ENCODE measurements at places on chromosomes 4 and X. TPM values are rescaled to one million over a fixed set of nuclear protein-coding genes. Genes with fewer than 3 reads are reported as not detected.
A peak's percentile ranks its signal among the peaks of the same experiment; 100 is the strongest.

DNA sequence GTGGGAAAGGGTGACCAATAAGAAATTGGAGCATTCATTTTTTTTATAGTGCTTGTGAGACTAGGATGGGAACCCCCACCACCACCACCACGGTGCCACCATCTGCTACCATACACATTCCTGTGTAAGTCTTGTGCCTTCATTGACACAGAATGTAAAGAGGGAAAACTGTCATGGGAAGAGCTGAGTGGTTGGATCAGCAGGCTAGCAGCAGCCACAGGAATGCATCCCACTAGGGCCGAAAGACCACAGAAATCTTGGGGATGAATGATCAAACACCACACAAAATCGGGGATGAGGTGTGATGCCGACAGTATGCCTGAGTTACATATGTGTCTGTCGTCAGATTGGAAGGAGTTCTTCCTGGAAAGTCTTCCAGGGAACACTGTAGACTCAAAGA is 69.2 kb downstream of the SRPX start:
- no peak for DNase-seq
- no peak overlapping the region for H3K27ac ChIP-seq
- no peaks in the 10 kb centered on the region for H3K36me3 ChIP-seq
- H3K4me1 ChIP-seq: no peaks in the 10 kb centered on the region
- H3K27me3 ChIP-seq: peaks cover 12% of the 10 kb centered on the region

DNA sequence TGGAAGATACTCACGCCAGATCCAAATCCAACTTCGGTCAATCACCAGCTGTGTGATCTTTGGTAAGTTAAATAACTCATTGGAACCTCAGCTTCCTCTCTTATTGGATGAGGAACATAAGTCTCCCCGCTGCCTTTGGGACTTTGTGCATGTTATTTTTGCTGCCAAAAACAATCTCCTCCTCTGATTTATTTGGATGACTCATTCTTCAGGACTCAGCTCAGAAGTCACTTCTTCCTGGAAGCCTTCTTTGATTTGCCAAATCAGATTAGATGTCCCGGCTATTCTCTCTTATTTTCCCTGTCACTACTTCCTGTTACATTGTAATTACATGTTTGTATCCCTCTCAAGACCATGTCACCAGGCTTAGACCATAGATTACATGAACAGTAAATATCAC is 138.0 kb upstream of the BOD1L1 start:
- no peaks in the 10 kb centered on the region for H3K4me1 ChIP-seq
- no peak overlapping the region for H3K27ac ChIP-seq
- H3K4me3 ChIP-seq: no peak overlapping the region
- H3K27me3 ChIP-seq: no peaks in the 10 kb centered on the region
- no peaks in the 10 kb centered on the region for H3K36me3 ChIP-seq

- no peaks in the 10 kb centered on the region for H3K27me3 ChIP-seq
- H3K36me3 ChIP-seq: peaks cover 26% of the 10 kb centered on the region
- H3K4me3 ChIP-seq: no peak overlapping the region
These were observed 64.2 kb downstream of the IRF2 start for GRCh38 chr4:184409911-184410692.

DNA sequence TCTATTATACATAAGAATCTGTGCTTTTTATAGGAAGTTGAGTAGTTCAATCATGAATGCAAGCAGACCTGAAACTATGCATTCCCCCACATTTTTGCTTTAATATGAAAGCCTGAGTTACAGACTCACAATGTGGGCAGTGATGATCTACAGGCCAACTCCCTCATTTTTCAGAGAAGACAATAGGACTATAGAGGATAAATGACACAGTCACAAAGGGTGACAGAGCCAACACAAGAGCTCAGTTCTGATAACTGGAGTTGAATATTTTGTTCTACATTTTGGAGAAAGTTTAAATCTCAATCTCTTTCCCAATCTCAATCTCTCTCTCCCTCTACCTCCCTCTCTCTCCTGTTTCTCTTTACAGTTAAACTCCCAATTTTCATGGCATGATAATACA is 27.0 kb downstream of the MBNL3 start:
- H3K36me3 ChIP-seq: peaks cover 2% of the 10 kb centered on the region
- no peak for DNase-seq
- no peak overlapping the region for H3K27ac ChIP-seq
- no peaks in the 10 kb centered on the region for H3K4me1 ChIP-seq
- no peak overlapping the region for H3K4me3 ChIP-seq

- H3K36me3 ChIP-seq: no peaks in the 10 kb centered on the region
- H3K4me3 ChIP-seq: no peak overlapping the region
- no peak for DNase-seq
- peaks cover 14% of the 10 kb centered on the region for H3K4me1 ChIP-seq
These were observed 324.4 kb downstream of the FAT4 start for GRCh38 chr4:125639182-125639621.

- DNase-seq: no peak
- no peaks in the 10 kb centered on the region for H3K36me3 ChIP-seq
- no peaks in the 10 kb centered on the region for H3K4me1 ChIP-seq
- H3K27ac ChIP-seq: no peak overlapping the region
- no peak overlapping the region for H3K4me3 ChIP-seq
These were observed 7.0 kb downstream of the AMMECR1 start for GRCh38 chrX:110310896-110311295.

- H3K4me3 ChIP-seq: no peak overlapping the region
- H3K27me3 ChIP-seq: no peaks in the 10 kb centered on the region
- H3K4me1 ChIP-seq: peaks cover 29% of the 10 kb centered on the region
- H3K36me3 ChIP-seq: peaks cover 23% of the 10 kb centered on the region
- H3K27ac ChIP-seq: peak overlapping the region; percentile 18
- DNase-seq: no peak
These were observed 102.0 kb downstream of the KLHL8 start for GRCh38 chr4:87118421-87118820.

FAT4 gene
- total RNA-seq: 105 TPM

SMIM10L2A gene
- total RNA-seq: 1.5 TPM

Data from lung (tissue), 17 donors.